ENCODE measurements at places on chromosomes 12 and 14.

DNA sequence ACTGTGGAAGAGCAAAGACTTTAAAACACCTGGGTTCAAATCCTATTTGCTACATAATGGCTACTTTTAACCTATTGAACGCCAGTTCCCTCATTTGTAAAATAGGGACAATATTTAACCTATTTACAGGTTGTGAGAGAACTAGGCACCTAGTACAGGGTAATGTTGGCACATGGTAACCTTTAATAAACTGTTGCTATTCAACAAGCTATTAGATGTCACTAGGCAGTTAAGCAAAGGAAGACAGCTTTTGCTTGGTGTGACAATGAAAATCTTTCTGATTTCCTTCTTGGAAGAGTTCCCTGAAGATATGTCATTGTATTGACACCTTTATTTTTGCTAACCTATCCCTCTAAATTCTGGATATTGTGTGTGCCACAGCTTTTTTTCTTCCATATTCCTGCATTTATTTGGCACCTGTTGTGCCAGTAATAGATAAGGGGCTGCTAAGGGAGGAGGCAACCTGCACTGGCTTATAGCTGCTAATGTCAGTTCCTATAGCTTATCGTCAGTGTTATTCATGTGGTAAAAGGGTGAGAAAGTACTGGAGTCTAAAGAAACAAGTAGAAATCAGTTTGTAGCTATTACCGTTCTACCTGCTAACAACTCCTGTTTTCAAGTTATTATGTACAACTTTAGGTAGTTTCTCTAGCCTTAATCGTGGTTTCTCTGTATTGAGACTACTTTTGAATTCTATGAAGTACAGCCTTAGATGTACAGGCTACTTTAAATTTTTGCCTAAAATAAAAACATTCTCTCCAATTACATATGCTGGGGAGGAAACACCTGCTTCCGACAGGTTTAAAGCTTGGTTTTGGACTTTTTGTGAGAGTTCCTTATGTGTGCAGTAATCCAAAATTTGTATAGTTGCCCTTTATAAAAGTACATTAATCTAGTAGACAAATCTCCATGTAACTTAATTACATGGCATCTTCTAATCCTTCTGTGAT is 24.3 kb downstream of the HIF1A start:
- DNase-seq, result no peak

DNA sequence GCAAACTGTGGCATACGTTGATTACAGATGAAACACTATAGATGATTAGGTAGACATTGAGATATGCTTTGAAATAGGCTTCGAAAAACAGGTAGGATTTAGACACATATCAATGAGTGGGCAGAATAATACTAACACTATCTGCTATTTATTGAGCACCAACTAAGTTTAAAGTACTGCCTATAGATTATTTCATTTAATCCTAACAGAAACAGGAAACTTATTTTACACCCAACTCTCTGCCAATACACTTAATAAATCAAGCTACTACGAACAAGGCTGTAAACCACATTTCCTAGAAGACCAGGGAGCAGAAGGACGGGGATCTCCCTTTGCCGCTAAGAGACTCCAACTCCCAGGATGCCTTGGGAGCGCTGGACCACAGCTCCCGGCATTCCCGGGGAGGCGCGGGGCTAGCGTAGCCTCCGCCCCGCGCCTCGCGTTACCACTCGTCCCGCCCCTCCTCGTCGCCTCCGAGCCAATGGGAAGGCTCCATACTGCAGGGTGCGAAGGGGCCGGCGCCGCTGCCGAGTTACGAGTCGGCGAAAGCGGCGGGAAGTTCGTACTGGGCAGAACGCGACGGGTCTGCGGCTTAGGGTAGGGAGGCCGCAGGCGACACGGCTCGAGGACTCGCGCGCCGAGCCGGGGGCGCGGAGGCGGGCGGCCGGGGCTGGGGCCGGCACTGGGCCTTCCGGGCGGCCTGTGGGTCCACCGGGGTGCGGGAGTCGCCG is at the start of gene VRK1:
VRK1 (plus strand) TSS at position 532 of the 731 bp plus-strand sequence. CDS start 36,090 bp downstream, outside the sequence.
- DNase-seq, result peak; percentile 98

- no peak for DNase-seq
These were observed 1.5 kb upstream of the LTA4H start for GRCh38 chr12:96036765-96037455.

- no peak for DNase-seq
These were observed 36.3 kb upstream of the PPP1CC start for GRCh38 chr12:110778833-110779577.

- peak; percentile 56 for DNase-seq
These were observed 671 bp downstream of the ESYT1 start for GRCh38 chr12:56128670-56129205.

- DNase-seq, result no peak
These were observed 36.1 kb downstream of the ZFP36L1 start for GRCh38 chr14:68756734-68757133.

Measured in right hindlimb (tissue), 1 donor.